ENCODE measurements at places on chromosomes 2 and 18. TPM values are rescaled to one million over a fixed set of nuclear protein-coding genes. Genes with fewer than 3 reads are reported as not detected.

The GPR39 gene
- total RNA-seq, result 0.28 TPM

The CYP26B1 gene
- 0.14 TPM for total RNA-seq

The LYPD6B gene
- total RNA-seq, result 2.0 TPM

The FTCDNL1 gene
- 1.00 TPM for total RNA-seq

The GPAT2 gene
- 2.3 TPM for total RNA-seq

The ZSWIM2 gene
- 0.09 TPM for total RNA-seq

The STPG4 gene
- total RNA-seq, result 0.37 TPM

The CHST10 gene
- total RNA-seq, result 8.3 TPM

The DPYSL5 gene
- total RNA-seq, result not detected

The GKN2 gene
- not detected for total RNA-seq

The MSTN gene
- total RNA-seq, result 0.09 TPM

The ST8SIA3 gene
- not detected for total RNA-seq

The VWC2L gene
- not detected for total RNA-seq
